ENCODE measurements at places on chromosomes 6 and 20.

- no peak for DNase-seq
Observed at GRCh38 chr6:38353310-38354036, 286.3 kb downstream of the BTBD9 start.

DNA sequence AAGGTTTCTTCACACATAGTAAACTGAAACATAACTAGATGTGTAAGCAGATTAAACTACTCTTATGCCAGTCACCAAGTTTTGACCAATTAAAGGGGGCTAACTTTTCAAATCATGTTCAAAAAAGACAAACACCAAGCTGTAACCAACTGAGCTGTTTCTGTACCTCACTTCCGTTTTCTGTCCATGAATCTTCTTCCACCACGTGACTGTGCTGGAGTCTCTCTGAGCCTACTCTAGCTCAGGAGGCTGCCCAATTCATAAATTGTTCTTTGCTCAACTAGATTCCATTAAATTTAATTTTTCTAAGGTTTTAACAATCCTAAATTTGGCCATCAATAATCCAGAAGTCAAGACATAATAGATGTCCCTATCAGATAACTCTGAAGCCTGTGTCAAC, 229.4 kb downstream of the FNDC1 start:
- DNase-seq, result no peak

DNA sequence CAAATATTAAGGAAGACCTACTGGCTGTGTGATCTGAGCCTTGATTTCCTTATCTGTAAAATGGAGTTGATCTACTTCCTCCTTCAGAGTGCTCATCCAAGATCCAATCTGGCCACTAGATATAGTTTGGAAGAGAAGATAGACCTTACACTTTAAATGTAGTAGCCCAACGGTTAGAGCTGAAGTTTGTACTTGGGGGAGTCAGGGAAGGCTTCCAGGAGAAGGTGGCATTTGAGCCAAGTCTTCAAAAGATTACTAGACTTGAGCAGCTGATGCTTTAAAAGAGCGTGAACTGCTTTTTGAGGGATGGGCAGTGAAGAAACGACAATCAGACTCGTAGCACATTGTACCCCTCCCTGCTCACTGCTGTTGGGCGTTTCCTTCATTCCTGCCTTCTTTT, 3.6 kb downstream of the LBP start:
- DNase-seq, result no peak

DNA sequence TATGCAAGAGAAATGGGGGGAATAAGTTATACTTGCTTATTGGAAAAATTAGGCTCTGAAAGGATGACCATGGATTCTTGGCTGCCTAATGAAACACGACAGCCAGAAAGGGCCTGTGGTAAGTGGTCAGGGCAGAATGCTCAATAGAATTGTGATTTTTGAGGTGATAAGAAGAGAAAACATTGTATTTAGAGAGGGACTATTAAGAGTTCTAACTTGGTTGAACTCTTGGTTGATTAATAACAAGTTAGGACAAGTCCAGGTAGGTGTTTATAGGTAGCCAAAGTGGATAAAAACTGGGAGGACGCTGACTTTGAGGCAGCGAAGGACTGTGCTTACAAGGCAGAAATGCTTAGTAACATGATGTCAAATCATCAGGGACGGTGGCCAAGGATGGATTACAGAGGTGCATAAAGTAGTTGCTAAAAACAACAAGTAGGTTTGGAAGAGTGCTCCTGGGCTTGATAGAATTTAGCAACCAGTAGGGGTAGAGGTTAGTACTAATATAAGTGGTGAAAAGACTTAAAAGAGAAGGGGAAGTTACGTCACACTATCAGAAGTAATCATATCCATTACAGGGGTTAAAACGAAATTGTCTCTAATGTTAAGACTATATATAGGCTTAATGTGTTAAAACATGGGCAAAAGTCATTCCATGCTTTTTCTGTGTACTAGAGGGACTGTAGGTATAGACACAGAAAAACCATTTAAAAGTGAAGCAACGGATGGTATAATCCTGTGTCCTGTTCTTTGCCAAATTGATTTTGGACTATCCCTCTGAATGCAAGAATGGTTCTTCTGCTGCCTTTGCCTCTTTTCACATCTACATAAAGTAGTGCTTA, 98.6 kb downstream of the EYA4 start:
- no peak for DNase-seq

GRCh38 chr6:134456226-134456625, 138.3 kb upstream of the SGK1 start:
- no peak for DNase-seq

DNA sequence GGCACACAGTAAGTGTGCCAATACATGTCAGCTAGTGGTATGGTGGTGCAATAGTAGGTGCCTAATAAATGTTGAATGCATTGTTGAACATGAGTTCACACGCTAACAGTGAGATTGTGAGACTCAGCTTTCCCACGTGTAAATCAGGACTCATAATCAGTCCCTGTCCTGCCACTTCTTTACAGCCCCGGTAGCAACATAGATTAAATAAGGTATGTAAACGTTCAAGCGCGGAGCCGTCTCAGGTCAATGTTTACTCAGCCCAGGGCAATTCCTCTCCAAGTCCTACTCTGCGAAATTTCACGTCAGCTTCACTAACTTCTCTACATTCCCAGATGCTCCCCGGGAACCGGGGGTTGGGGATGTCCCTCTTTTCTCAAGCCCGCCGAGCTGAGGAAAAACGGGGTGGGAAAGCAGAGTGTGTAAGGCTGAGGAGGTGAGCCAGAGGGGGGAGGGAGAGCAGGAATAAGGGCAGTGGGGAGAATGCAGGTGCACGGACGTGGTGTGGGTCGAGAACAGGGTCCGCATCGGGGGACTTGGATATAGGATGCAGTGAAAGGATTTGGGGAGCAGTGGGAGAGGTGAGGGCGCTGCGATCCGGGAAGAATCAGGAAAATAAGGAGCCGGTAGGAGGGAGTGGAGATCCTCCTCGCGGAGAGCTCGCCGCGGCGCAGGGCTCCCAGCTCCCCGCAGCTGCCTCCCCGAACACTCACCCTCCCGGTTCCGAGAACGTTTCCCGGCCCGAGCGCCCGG, 544 bp upstream of the TP53INP2 start:
- peak; percentile 26 for DNase-seq

GRCh38 chr6:134802426-134803058, 147.4 kb downstream of the ALDH8A1 start:
- DNase-seq, result no peak

GRCh38 chr6:132133736-132134445, 182.7 kb upstream of the CCN2 start:
- DNase-seq, result no peak

GRCh38 chr6:71404145-71404966, 115.7 kb downstream of the OGFRL1 start:
- DNase-seq, result no peak

- DNase-seq, result no peak
Observed at GRCh38 chr6:39221779-39222641, 7.3 kb downstream of the KCNK5 start.

DNA sequence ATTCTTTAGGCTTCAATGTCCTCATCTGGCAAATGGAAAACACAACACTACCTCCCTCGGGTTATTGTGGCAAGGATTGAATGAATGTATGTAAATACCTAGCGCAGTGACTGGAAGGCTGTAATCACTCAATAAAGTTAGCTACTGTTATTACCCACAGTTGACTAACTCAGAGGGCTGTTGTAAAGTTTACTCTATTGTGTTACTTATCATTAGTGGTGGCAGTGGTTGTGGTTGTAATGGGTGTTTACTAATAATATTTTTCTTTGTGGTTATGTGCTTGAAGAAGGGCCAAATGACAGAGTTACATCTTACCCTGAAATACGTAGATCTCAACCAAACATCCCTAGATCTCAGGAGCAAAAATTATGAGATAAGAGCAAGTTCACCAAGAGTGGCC, 42.0 kb upstream of the PXDC1 start:
- DNase-seq, result no peak

GRCh38 chr20:60107621-60108390, 149.6 kb downstream of the CDH26 start:
- DNase-seq, result no peak

DNA sequence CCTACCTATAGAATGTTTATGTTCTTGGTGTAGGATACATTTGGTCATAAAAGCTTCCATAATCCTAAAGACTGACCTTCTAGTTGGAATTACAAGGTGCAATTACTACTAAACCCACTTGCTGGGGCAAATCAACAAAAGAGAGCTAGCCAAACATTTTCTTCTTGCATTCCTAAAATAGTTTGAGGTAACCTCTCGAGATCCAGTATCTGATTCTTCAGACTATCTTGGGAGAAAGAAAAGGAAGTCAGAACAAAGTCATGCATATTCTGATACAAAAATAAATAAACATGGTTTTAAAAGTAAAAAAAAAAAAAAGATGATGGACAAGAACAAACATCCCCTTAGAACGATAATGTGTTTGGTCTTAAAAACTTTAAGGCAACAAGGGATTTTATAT, 294.2 kb upstream of the RSPO3 start:
- DNase-seq, result no peak

GRCh38 chr6:30877419-30878262, 6.7 kb upstream of the DDR1 start:
- DNase-seq, result peak; percentile 84

DNA sequence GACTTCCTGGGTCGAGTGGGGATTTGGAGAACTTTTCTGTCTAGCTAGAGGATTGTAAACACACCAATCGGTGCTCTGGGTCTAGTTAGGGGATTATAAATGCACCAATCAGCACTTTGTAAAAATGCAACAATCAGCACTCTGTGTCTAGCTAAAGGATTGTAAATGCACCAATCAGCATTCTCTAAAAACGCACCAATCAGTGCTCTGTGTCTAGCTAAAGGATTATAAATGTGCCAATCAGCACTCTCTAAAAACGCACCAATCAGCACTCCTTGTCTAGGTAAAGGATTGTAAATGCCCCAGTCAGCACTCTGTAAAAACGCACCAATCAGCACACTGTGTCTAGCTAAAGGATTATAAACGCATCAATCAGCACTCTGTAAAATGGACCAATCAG, 209.0 kb upstream of the SLC35B3 start:
- no peak for DNase-seq

DNA sequence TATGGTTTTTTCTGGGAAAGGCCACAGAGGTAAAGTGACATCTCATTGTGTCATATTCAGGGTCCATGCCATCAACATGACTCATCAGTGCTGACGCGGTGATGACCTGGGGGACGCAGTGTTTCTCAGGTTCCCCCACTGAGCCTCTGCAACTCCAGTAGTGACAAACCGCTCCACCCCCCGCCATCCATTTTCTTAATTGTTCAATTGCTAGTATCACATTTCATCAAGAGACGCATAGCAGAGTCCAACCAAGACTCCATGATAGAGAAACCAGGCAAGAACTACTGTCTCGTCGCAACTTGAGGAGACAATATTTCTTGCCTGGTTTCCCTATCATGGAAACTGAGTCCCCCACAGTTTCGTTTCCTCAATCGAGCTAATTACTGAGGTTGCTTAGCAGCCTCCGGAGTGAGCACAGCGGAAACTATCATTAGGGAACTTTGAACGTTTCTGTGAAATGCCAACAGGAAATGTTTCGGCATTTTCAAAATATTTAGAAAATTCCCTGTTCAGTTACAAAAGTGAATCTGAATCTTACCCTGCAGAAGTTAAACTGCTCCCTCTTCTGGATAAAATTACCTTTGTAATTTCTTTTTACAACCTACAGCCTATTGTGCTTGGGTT, 12.2 kb upstream of the SERPINB1 start:
- peak; percentile 58 for DNase-seq

- DNase-seq, result no peak
Observed at GRCh38 chr6:5946181-5946580, 60.5 kb downstream of the NRN1 start.

DNA sequence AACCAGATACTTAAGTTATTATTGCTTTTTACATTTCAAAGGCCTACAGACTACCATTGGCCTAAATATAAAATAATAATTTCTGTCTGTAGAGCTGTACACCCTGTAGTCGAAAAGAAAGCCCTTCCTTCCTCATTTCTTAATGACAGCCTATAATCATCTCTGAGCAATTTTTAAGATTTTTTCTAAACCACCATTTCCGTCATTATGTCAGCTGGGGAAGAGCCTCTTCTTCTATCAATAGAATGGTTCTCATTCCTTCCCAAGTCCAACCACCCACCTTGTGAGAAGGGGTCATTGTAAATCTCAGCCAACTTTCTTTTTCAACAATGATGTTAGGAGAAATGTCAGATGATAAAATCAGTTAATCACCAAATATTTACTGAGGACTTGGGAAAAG, 91.8 kb downstream of the PLEKHG1 start:
- DNase-seq, result no peak

- DNase-seq, result no peak
Observed at GRCh38 chr6:129867403-129867802, 6.3 kb upstream of the TMEM244 start.

GRCh38 chr6:161396539-161396938, 122.7 kb upstream of the AGPAT4 start:
- DNase-seq, result no peak

DNA sequence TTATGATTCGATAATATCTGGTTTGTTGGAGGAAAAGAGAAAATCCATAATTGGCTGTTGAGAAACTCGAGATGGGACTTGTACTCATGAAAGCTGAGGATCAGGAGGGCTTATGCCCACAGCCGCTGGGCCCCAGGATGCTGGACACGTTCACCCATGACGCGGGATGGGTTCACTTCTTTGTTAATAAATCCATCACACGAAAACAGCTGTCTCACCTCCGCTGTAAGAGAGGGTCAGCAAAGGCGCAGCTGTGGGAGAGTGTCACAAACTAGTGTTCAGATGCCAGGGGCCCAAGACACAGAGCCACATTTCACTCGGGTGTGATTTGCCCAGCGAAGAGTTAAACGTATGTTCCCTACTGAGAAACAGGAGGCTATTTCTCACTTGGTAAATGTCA, 315.1 kb downstream of the THBS2 start:
- DNase-seq, result no peak

DNA sequence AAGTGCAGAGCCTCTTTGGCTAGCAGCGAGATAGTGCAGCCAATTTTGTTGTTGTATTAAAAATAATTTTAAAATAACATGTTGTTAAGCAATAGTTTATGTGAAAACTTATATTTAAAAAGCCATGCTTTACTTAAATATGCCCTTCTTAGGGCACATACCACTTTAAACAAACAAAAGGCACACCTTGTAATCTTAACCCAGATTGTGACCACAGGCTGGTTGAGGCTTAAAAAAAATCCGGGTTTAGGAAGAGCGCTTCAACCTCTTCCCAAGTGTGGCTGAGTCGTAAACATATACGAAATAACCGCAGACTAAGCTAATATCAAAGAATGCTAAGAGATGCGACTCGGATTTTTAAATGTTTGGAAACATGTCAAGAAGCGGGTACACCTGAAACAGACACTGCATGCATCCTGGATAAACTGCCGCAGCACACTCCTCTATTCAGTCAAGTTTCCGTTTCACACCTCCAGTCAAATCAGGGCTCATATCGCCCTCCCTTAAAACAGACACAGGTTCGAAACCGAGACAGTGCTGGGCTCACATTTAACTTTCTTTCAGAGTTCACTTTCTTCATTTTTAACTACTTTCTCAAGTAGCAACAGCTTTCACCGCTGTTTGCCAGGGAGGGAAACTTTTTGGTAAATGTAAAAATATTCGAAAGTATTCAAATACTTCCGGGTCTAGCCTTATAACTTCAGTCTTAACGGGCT, 1.5 kb downstream of the DEK start:
- DNase-seq, result no peak

- peak; percentile 66 for DNase-seq
Observed at GRCh38 chr6:35727231-35727934, 9.4 kb upstream of the ARMC12 start.

- DNase-seq, result no peak
Observed at GRCh38 chr6:27872642-27873020, 39.6 kb downstream of the OR2B2 start.
